Naive thymus-derived CD8-positive, alpha-beta T cell (primary cell): ENCODE measurements at places on chromosomes 4 and X. TPM values are rescaled to one million over a fixed set of nuclear protein-coding genes. Genes with fewer than 3 reads are reported as not detected.

The TEX11 gene
- not detected for total RNA-seq

The GATA1 gene
- not detected for total RNA-seq

DNA sequence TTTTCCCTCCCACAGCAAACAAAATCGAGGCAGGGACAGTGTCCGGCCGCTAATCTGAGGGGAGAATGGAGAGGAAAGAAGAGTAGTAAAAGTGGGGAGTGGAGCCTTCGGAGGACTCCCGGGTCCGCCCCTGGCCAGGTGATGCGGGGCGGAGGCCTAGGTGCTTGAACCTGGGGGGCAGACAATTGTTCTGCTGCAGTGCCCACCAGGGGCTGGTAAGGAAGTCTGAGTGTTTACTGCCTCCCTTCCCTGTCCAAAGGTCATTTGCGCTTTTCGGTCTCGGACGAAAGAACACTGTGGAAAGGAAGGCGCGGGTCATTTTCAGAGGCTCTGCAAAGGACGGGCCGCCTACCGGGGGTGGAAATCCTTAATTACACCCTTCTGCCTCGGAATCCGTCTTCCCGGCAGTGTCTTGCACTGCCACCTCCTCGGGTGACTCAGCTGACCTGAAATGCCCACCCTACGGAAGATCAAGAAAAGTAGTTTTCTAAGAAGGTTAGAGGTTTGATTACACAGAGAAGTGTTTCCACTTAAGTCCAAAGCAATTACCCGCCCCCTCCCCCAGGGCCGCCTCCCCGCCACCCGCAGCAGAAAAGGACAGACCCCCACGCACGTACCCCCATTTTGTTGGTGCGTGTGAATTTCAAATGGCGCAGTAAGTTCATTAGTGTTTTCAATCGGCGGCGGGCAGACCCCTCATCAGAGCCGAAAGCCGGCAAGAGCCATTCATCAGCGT lies 99.9 kb upstream of the TENM3 start:
- peaks cover 7% of the 10 kb centered on the region for H3K36me3 ChIP-seq
- H3K27me3 ChIP-seq: peaks cover 41% of the 10 kb centered on the region
- peaks cover 18% of the 10 kb centered on the region for H3K4me1 ChIP-seq

- H3K36me3 ChIP-seq: no peaks in the 10 kb centered on the region
- no peak for DNase-seq
- no peak overlapping the region for H3K27ac ChIP-seq
Measured at GRCh38 chrX:1884446-1884845, 269.6 kb downstream of the ASMT start.

DNA sequence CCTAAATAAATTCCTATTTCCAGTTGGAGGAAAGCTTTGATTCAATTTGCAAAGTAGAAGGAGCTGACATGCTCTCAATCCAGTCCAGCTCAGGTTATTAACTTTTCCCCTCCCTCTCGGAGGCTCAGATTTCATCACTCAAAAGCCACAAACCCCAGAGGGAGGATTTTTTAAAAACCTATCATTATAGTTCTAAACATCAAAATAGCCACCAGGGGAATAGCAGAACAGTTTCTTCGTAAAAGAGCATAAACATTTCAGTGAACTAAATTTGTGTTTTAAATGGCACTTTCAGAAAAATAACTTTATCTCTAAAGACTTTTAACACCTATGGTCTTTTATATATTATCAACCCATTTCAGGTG lies 8.8 kb downstream of the GPRIN3 start:
- H3K27ac ChIP-seq: peak overlapping the region; percentile 97
- peak overlapping the region; percentile 88 for H3K4me3 ChIP-seq
- peaks cover 87% of the 10 kb centered on the region for H3K4me1 ChIP-seq
- no peak for DNase-seq
- H3K36me3 ChIP-seq: no peaks in the 10 kb centered on the region
- H3K27me3 ChIP-seq: no peaks in the 10 kb centered on the region

- H3K36me3 ChIP-seq: no peaks in the 10 kb centered on the region
- H3K4me3 ChIP-seq: no peak overlapping the region
- no peaks in the 10 kb centered on the region for H3K27me3 ChIP-seq
Measured at GRCh38 chrX:84363663-84364062, 138.6 kb downstream of the HDX start.

GRCh38 chr4:94889946-94890345 lies 132.2 kb downstream of the BMPR1B start:
- H3K4me3 ChIP-seq: no peak overlapping the region
- peaks cover 2% of the 10 kb centered on the region for H3K27me3 ChIP-seq

DNA sequence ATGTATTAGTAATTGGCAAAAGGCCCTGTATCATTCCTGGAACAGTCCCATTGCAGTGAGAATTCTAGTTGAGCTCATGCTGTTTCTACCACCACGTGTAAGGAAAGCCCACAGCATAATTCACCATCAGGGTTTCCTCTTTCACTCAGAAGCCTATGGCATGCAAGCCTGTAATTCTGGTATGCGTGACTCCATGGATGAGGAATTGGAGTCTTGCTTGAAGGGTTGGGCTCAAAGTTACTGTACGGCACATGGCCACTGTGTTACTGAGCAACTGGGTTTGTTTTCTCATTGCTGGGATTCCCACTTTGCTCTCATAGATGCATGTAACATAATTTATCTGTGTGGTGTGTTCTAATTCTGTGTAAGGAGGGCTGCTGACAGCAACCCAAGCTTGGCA lies 132.3 kb upstream of the NR3C2 start:
- no peak overlapping the region for H3K27ac ChIP-seq
- DNase-seq: no peak
- H3K4me1 ChIP-seq: no peaks in the 10 kb centered on the region

DNA sequence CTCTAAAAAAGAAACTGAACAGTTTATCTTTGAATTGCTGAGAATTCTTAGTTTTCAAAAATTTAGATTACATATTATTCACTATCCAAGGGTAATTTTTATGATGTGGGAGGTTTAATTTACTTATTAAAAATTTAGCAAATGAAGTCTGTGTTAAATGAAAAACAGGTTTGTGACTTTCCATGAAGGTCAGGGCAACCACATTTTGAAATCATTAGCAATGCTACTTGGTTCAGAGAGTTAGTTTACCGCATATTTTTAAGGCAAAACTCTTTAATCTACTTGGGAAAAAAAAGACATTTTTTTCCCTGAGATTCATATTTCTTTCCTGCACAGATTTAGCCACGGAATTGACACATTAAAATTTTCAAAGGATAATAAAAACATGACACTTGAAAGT lies 37.3 kb upstream of the PRSS12 start:
- H3K4me3 ChIP-seq: no peak overlapping the region
- no peak overlapping the region for H3K27ac ChIP-seq
- no peaks in the 10 kb centered on the region for H3K4me1 ChIP-seq
- peaks cover 4% of the 10 kb centered on the region for H3K27me3 ChIP-seq
- peaks cover 18% of the 10 kb centered on the region for H3K36me3 ChIP-seq

DNA sequence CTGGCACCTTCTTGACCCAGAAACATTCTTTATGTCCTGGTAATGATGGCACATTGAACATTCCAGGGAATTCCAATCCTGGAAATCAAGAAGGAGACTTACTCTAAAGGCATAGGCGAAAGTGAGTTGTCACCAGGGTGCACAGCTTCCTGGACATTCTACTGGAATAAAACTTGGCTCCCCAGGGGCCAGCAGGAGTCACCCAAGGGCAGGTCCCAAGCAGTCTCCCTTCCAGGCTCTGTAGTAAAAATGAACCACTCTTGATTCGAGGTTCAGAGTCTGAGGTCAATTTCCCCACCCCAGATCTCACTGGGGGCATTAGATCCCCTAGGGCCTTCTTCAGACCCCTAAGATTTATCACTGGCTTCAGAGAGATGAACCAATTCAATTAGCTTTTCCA lies 338.7 kb upstream of the GATB start:
- peak overlapping the region; percentile 97 for H3K27ac ChIP-seq
- peaks cover 9% of the 10 kb centered on the region for H3K36me3 ChIP-seq
- H3K4me3 ChIP-seq: peak overlapping the region; percentile 94
- H3K27me3 ChIP-seq: no peaks in the 10 kb centered on the region
- DNase-seq: no peak

DNA sequence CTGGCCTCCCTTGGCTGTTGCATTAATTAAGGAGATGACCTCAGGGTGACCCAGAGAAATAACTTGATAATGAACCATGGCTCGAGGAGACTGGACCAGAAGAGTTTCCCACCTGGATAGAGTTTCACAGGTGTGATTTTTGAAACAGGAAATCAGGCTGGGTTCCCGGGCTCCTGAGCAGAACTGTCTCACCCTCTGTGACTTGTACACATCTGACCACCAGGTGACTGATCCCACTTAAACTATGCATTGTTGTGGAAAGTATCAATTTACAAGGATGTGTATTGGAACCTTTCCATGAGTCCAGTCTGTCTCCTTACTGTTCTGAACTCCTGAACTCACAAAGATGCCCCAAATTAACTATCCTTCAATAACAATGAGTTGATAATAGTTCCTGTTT lies 220.3 kb downstream of the PTTG2 start:
- DNase-seq: no peak
- no peak overlapping the region for H3K27ac ChIP-seq
- H3K27me3 ChIP-seq: no peaks in the 10 kb centered on the region
- H3K4me3 ChIP-seq: no peak overlapping the region
- H3K4me1 ChIP-seq: peaks cover 39% of the 10 kb centered on the region
- H3K36me3 ChIP-seq: no peaks in the 10 kb centered on the region

GRCh38 chr4:41369680-41370079 lies 113.0 kb downstream of the UCHL1 start:
- H3K27me3 ChIP-seq: peaks cover 33% of the 10 kb centered on the region
- H3K4me1 ChIP-seq: no peaks in the 10 kb centered on the region
- H3K36me3 ChIP-seq: no peaks in the 10 kb centered on the region
- no peak for DNase-seq
- no peak overlapping the region for H3K27ac ChIP-seq

DNA sequence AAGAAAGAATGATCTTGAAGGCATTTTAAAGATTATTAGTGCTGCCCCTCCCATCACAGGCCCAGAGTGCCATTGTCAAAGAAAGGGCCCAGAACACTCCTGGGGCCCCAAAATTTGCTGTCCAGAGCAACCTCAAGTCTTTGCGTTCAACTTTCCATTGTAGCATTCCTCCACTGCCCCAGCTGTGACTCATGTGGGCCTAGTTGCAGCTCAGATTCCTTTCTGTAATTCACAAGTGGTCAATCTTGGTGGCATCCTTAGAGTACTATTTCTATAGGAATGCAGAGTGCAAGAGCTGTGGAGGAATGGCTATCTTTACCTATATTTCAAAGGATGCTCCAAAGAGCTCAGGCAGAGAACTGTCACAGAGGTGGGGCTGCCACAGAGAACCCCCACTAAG lies 1500.8 kb upstream of the IGFBP7 start:
- DNase-seq: no peak
- H3K27me3 ChIP-seq: no peaks in the 10 kb centered on the region
- H3K4me1 ChIP-seq: no peaks in the 10 kb centered on the region
- no peak overlapping the region for H3K27ac ChIP-seq
- H3K4me3 ChIP-seq: no peak overlapping the region

- H3K27ac ChIP-seq: no peak overlapping the region
- H3K27me3 ChIP-seq: no peaks in the 10 kb centered on the region
- no peaks in the 10 kb centered on the region for H3K4me1 ChIP-seq
- no peaks in the 10 kb centered on the region for H3K36me3 ChIP-seq
- no peak for DNase-seq
Measured at GRCh38 chrX:126124721-126125120, 41.4 kb downstream of the DCAF12L2 start.
